Left renal pelvis (tissue), 4 donors: ENCODE measurements at places on chromosomes 4 and X. TPM values are rescaled to one million over a fixed set of nuclear protein-coding genes. Genes with fewer than 3 reads are reported as not detected.

XAGE1A gene
- not detected for polyA plus RNA-seq

- no peak for DNase-seq
Observed at GRCh38 chr4:79294064-79294463, 31.8 kb downstream of the NAA11 start.

DNA sequence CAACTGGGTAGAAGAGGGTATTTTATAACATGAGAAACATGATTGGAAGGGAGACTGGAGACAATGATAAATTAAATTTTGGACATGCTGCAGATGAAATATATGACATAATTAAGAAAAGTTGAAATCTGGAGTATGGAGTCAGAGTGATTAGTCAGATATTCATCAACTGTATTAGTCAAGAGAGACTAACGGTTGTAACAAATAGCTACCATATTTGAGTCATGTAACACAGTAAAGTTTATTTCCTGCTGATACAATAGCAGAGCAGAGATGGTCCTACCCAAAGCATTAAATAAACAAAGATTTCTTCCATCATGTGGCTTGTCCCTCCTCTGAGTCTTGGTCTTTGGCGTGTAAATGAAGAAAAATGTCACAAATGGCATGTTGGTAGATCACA is 321.3 kb downstream of the GALNTL6 start:
- DNase-seq, result no peak

DNA sequence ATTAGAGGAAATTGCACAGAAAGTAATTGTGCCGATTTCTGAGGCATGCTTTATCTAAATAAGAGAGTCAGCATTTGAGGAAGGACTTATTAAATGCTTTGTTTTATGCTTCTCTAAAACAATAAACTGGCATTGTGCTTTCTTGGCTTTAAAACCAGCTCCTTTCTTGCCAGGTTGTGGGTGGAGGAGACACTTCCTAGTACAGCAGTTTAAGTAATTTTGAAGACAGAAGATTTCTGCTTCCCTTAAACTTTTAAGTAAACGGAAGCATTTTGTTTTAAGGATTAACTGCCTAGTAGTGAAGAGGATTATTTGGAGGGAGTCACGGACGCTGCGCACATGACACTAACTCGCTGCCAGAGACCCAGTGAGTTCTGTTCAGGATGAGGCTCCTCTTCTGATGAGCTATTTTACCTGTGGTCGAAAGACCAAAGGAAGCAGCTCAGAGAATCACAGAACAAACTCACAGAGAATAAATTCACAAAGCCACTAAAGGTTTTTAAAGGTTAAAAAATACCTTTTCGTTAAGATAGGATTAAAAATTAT is 169.5 kb downstream of the TLL1 start:
- DNase-seq, result no peak

- DNase-seq, result no peak
Observed at GRCh38 chrX:120768254-120768653, 107.4 kb downstream of the CT47B1 start.

- no peak for DNase-seq
Observed at GRCh38 chrX:150899191-150899757, 806 bp upstream of the CD99L2 start.

PCDH19 gene
- 2.7 TPM for polyA plus RNA-seq

DNA sequence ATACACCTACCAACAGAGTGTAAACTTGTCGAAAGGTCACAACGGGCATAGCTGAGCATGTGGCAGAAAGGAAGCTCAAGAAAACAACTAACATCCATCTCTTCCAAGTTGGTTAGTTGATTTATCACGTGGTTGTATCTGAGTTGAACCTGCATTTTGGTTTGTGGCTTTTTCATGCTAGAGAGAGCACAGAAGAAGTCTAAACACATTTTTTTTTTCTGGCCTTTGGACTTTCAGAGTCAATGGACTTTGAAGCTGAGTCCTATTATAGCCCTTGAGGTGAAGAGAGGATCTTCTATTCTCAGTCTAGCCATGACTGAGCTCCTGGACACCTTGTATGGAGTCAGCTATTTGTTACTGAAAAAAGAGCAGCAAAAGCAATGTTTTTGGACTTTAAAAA is 150.6 kb upstream of the TRPC5 start:
- no peak for DNase-seq

HMX1 gene
- not detected for polyA plus RNA-seq

USP17L15 gene
- not detected for polyA plus RNA-seq

IKBKG gene
- polyA plus RNA-seq, result 19.1 TPM

DNA sequence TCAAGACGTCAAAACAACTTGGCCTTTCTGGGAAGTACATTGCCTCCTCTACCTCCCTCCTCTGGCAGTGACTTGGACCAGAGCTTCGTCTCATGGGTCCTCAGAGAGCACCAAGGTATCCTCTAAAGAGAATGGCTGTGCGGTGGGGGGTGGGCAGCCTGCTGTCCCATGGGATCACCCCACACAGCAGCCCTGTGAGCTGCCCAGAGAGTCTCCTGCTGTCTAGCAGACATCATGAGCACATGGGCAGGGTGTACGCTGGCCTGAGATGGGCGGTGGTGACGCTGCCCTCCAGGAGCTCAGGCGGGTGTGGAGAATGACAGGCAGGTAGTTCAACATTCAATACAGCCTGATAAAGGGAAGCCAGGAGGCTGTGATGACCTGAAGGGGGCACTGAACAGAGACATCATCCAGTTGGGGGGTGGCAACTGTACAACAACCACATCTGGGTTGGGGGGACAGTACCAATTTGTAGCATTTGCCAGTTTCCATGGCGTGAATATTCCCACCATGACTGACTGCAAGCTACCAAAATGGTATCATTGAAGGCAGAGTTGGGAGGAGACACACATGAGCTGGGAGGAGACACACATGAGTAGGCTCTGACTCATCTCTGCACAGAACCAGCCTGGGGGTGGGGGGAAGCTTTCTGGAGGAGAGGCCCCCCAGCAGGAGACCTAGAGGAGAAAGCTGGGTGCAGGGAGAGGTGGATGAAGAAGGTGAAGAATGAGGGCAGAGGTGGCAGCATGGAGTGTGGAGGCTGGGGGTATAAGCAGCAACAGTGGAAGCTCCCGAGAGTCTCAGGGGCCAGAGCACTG is 35.9 kb downstream of the C4orf50 start:
- no peak for DNase-seq

DBET gene
- not detected for polyA plus RNA-seq

DNA sequence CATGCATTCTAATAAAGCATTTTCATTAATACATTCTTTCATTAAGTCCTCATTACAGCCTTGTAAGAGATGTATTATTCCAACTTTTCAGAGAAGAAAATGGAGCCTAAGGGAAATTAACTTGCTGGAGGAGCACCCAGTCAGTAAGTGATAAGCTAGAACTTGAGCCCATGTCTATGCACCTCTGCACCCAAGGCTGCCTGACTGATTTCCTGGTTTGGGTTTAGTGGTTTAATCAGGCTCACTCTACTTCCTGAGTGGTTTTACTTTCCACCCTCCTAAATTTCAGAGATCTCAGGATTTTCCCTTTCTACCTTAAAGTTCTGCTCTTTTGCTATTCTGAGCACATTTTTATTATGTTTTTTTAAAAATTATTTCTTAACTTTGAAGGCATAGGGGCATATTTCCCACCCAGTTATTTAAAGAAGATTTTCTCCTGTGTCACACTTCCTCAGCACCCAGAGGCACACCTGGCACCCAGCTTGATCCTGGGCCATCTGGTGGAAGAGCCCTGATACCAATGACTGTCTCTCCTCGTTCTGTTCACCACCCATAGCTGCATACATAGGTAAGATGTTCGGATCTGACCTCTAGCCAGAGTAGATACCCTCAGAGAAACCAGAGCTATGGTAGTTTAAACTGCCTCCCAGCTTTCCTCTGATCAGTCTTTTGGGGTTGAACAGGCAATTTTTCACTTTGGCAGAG is 10.4 kb downstream of the CORIN start:
- DNase-seq, result no peak

DNA sequence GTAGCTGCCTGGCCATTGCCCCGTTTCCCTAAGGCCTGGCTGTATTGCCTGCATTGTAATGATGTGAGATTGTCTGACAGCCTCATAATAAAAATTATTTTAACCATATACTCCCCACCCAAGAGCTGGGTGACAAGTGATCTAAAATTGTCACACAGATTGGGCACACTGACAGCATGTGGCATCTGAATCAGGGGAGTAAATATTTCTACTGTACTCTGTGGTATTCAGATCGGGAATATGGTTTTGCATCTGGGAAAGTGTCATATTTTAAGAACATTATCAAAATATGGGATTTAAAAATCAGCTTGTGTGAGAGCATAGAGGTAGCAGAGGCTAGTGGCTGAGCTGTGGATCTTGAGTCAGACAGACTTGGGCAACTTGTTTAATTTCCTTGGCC is 135.8 kb upstream of the PDLIM3 start:
- no peak for DNase-seq

GRCh38 chr4:128979934-128980333 is 113.4 kb downstream of the SCLT1 start:
- DNase-seq, result no peak

- DNase-seq, result peak; percentile 47
Observed at GRCh38 chr4:139453041-139453370, 915 bp upstream of the RAB33B start.

- no peak for DNase-seq
Observed at GRCh38 chr4:136575146-136575545, 957.1 kb downstream of the PCDH18 start.

PABPC1L2B gene
- polyA plus RNA-seq, result not detected
